ENCODE measurements at places on chromosomes 3 and 15.
A peak's percentile ranks its signal among the peaks of the same experiment; 100 is the strongest.

- DNase-seq: no peak
Measured at GRCh38 chr15:28897861-28898585, 12.2 kb downstream of the APBA2 start.

DNA sequence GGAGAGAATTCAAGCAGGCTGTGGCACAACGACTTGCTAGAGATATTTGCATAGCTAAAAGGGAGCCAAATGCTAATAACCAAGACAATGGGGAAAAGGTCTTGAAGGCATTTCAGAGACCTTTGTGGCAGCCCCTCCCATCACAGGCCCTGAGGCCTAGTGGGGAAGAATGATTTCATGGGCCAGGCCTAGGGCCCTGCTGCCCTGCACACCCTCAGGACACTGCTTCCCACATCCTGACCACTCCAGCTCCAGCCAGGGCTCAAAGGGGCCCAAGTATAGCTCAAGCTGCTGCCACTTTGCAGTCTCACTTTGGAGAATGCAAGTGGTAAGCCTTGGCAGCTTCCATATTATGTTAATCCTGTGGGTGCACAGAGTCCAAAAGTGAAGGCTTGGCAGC is 21.5 kb upstream of the PTPN23 start:
- DNase-seq: no peak

GRCh38 chr15:67641453-67641852 is 99.0 kb downstream of the MAP2K5 start:
- peak; percentile 54 for DNase-seq

DNA sequence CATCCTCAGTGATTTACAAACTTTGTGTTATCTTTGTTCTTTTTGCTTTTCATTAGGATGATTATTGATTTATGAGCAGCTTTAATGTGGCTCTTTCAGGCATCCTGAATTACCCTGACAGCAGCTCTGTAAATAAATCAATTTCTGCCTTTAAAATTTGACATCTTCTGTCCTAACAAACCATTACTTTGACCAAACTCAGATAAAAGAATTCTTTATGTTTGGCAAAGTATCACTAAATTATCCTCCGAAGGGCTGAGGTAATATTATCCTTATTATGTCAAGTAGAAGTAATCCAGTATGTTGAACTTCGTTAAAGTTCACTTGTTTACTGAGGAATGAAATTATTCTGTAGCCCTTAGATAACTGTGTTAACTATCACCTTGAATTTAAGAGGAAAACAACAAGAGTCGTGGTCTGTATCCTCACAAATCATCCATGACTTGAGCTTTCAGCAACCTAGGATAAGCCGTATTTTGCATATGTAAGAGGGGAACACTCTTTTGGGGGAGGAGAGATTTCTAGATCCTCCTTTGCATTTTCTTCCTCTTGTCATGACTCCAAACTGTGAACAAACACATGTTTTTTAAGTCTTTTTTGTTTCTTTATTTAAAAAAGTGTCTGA is 173.2 kb upstream of the STAC start:
- no peak for DNase-seq

DNA sequence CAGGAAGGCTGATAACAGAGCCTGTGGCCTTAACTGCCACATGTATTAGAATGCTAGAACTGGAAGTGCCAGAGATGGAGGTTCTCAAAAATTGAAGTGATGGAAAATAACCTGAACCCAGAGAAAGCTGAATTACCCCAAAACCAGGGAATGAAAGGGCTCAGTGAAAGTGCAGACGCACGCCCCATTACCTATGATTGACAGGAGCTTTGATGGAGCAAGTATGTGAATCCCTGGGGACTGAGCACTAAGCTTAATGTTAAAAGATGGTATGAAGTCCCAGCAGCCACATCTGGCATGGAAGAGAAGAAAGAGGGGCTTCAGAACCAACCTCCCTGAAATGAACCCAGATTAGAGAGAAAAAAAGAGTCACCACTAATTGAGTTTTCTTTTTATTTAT is 118.4 kb upstream of the FHIT start:
- no peak for DNase-seq

Measured in NCI-H1105 treated with DMSO at 0.1 percent for 48 hours (cell line).